ENCODE measurements at places on chromosomes 16 and 17.

- no peak for DNase-seq
Measured at GRCh38 chr17:67435786-67436185, 58.7 kb downstream of the PITPNC1 start.

GRCh38 chr16:9415545-9415944, 324.1 kb downstream of the HAPSTR1 start:
- DNase-seq = no peak

- no peak for DNase-seq
Measured at GRCh38 chr16:2960183-2961010, 3.7 kb upstream of the KREMEN2 start.

DNA sequence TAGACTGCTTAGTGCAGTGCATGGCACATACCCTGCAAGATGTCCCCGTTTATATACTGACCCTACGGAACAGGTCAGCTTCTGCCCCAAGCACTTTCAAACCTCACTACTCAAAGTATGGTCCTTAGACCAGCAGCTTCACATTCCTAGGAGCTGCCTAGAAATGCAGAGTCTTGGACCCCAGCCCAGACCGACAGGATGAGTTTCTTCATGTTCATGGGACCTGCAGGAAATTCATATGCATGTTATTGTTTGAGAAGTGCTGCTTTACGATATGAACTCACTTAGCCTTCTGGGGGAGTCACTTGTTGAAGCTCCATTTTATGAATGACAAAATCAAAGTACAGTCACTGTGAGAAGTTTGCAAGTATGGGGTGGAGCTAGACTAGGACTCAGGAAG, 82.6 kb downstream of the DYNLRB2 start:
- DNase-seq = no peak

DNA sequence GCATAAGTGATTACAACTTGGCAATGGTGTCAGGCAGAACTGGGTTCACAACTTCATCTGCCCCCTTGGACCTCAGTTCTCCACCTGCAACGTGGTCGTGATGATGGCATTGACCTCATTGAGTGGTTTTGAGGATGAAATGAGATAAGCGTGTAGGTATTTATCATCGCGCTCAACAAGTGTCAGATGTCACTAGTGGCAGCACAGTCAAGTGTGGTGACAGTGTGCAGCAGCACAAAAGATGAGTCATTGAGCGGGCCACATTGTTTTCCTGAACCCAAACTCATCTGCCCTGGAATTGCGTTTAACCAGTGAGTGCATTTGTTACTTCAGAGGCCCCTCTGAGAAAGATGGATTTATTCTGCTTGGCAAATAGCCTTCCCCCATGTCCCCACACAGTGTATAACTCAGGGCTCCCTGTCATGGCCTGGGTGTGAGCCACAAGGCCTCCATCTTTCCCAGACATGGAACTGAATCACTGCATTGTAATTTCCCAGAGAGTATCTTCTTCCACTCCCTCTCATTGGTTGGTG, 20.9 kb downstream of the IRX3 start:
- DNase-seq = no peak

DNA sequence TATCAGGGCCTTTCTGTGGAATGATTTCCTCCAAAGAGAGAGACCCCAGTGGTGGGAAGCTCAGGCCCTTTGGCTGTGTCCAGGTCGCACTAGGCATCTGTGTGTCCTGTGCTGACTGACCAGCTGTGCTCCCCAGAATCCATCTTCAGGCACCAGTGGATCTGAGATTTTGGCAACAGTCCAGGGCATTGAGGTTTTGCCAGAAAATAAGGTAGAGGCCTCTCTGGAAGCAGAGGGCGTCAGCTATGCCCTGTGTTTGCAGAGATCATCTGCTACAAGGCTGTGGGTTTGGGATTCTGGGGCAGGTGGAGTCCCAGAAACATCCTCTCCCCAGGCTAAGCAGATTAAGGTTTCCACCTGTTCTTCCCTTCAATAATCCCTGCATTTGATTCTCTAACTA, 57.5 kb upstream of the TOB1 start:
- no peak for DNase-seq

DNA sequence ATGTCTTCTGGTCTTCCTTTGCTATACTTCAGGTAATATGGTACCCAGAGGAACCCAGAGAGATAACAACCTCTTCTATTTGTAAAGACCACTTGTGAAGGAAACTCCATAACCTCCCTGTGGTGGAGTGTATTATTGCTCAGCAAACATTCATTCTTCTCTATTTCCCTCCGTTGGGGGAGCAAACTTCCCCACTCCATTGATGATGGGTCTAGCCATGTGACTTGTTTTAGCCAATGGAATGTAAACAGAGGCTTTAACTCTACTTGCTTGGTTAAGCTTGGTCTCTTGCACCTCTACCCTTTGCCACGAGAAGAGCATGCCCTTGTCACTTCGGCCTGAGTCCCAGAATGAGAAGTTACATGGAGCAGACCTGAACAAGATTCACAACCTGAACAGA, 30.0 kb upstream of the SKAP1 start:
- no peak for DNase-seq

DNA sequence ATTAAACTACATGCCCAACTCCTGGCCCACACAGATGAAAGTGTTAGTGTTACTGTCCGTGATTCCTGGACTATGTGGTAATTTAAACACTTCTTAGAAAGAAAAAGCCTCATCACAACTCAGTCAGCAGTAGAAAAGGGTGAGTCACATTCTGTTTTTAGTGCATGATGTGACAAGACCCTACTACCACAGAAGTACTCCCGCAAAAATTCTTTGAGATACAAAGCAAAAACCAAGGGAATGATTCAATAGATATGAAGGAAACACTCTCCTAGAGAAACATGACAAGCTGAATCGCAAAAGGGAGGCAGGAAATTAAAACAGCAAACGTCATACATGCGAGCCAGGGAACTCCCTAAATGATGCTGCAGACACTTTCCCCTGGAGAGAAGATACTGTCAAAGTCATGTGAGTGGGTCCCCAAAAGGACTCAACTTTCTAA, 14.4 kb downstream of the SNN start:
- DNase-seq = no peak

DNA sequence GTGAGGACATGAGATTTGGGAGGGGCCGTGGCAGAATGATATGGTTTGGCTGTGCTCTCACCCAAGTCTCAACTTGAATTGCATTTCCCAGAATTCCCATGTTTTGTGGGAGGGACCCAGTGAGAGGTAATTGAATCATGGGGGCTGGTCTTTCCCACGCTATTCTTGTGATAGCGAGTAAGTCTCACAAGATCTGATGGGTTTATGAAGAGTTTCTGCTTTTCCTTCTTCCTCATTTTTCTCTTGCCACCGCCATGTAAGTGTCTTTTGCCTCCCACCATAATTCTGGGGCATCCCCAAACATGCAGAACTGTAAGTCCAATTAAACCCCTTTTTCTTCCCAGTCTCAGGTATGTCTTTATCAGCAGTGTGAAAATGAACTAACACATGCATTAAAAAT, 40.6 kb downstream of the CCT6B start:
- DNase-seq = no peak

DNA sequence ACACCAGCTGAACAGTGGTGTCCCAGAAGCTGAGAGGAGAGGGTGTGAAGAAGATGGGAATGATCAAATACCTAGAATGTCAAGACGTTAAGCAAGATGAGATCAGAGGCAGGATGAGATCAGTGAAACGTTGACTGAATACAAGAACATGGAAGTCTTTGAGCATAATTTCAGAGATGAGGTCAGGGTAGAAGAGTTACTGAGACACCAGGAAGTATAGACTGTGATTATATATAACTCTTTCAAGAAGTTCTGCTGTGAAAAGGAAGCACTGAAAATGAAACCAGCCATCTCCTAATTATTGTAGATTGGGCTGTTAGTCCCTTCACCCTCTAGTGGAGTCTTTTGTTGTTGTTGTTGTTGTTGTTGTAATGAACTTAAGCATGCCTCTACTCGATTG, 9.1 kb downstream of the SHCBP1 start:
- no peak for DNase-seq

- DNase-seq = no peak
Measured at GRCh38 chr17:13784434-13785095, 182.8 kb upstream of the HS3ST3A1 start.

DNA sequence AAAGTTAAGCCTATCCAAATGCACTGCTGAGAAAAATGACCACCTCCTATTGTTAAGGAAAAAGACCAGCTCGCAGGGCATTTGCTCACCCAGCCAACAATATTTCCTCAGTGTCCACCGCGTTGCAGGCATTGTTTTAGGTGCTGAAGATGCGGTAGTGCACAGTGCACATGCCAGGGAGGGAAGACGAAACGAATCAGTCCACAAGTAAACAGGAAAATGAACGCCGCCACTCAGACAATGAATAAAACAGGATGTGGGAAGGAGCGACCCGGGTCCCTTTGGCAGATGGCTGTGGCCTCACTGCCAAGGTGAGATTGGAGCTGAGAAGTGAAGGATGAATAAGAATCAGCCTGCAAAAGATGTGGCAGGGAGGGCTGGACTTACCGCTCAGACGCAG, 249.2 kb downstream of the FOXL1 start:
- no peak for DNase-seq

DNA sequence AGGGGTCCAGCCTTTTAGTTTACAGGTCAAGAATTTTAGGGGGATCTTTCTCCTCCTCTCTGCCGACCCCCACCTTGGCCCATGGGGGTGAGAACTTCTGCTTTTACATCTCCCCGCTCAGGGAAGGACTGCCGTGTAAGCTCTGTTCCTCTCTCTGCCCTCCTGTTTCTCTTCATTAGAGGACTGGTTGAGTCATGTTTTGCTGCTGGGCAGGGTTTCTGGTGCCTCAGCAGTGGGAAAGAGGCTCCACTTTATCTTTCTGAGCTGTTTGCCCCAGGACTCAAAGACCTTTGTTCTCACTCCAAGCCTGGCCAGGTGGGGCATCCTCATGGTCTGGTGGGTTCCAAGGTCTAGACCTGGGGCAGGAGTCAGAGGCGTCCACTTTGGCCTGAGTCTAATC, 93.0 kb downstream of the UTP18 start:
- no peak for DNase-seq

GRCh38 chr16:87203060-87203656, 114.0 kb downstream of the C16orf95 start:
- peak; percentile 66 for DNase-seq

GRCh38 chr17:6941989-6942388, 53.9 kb upstream of the ALOX12 start:
- no peak for DNase-seq

GRCh38 chr16:85579191-85579590, 33.9 kb upstream of the GSE1 start:
- no peak for DNase-seq

- DNase-seq = no peak
Measured at GRCh38 chr17:45155029-45155428, 6.6 kb upstream of the HEXIM2 start.

GRCh38 chr16:19833581-19833980, 51.1 kb downstream of the GPRC5B start:
- no peak for DNase-seq

DNA sequence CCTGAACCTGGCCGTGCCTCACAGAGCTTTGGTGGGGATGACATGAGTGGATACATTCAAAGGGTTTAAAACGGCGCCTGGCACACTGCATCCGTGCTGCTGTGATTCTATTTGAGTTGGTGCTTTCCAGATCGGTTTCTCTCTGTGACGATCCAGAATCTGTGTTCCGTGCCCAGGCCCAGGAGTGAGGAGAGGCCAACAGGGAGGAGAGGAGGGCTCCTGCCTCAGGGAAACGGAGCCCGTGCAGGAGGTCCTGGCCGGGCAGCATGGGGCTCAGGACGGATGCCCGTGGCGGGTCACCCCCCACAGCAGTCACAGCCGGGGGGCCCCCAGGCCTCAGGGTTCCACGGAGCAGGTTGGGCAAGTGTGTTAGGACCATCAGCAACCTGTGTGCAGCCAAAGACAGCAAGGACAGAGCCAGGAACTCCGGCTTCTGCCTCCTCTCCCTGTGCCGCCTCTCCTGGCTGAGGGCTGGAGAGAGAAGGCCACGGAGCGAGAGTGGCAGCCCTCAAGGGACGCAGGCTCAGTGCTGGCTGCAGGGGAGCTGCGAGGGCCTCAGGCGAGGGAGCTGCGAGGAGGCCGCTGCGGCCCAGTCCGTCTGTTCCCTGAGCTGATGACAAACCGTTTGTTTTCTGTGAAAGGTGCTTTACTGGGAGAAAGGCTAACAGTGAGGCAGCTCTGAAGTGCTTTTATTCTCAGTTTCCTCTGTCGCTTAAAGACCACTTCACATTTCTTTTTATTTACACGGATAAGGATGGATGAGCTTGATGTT, 99.3 kb downstream of the METRNL start:
- DNase-seq = peak; percentile 1

- DNase-seq = peak; percentile 83
Measured at GRCh38 chr17:6831661-6832263, at the start of gene TEKT1. Gene TEKT1 (minus strand): TSS chr17:6831729. CDS start chr17:6830376, 1,353 bp downstream.

GRCh38 chr16:67312719-67313118, 13.8 kb downstream of the KCTD19 start:
- DNase-seq = no peak

GRCh38 chr16:82758904-82759303, 132.1 kb downstream of the CDH13 start:
- DNase-seq = no peak

DNA sequence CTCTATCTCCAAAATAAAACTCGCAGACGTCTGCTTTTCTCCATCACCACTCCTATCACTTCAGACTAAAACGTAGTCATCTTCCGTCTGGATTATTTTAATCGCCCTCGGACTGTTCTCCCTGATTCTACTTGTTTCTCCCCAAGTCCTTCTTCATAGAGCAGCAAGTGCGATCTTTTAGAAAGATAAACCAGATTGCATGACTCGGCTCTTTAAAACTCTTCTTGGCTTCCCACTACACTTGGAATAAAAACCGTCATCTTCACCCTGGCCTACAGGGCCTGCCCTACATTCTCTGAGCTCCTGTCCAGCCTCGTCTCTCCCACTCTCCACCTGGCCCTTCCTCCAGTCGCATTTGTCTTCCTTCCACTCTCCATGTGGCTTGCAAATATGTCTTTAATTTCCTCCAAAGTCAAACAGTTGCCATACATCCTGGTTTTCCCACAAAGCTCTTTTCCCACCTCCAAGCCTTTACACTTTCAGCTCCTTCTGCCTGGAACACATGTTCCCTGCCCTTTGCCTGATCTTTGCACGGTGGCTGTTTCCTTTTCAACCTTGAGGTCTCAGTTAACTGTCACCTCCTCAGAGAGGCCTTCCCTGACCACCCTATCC, 70.5 kb upstream of the DHX40 start:
- DNase-seq = no peak

GRCh38 chr17:78777881-78778280, 4.2 kb downstream of the CYTH1 start:
- DNase-seq = no peak

- DNase-seq = no peak
Measured at GRCh38 chr17:76521262-76521661, 16.2 kb downstream of the CYGB start.

Data from body of pancreas (tissue), 4 donors.